RWPE1 (cell line): ENCODE measurements at places on chromosomes 7 and 10.

DNA sequence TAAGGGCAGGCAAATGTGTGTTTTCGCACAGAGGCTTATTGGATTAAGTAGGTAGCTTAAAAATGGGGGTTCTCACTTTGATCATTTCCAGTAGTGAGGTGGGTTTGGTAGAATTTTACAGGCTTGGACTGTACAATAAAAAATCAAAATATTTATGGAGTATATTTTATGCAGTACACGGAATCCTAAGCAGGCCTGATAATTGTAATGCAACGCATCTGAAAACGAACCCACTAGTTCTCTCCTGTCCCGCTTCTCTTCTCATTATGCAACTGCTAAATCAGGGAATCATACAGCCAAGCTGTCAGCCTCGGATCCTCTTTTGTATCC is 377 bp upstream of the POLR1F start:
- no peak for DNase-seq

DNA sequence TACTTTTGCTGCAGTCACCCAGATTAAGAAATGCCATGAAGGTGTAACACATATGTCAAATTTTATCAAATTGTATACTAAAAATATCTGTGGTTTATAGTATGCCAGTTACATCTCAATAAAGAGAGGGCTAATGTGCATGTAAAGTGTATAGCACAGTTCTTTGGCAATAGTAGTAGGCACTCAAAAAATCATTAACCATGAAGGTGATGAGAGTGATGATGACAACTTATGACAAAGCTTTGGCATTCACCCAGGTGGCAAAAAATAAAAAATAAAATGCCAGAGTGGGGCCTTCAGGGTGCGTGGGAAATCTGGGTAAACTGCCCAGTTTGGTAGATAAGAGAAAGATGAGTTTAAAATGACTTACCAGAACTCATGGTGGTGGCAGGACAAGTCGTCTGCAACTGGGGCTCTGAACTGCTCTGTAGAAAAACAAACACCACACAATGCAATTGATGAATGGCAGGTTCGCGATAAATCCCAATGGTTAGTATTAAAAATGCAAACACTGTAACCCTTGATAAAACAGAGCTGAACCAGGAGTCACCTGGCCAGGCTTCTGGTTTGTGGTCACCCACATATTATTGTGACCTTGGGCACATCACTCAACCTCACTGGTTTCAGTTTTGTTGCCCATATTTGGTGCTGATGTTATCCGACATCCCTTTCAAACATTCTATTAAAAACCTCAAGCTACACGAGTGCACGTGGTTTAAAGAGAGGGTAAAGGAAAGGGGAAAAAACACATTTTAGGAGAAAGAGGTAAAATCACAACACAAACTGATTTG is 120.2 kb downstream of the SORBS1 start:
- no peak for DNase-seq

DNA sequence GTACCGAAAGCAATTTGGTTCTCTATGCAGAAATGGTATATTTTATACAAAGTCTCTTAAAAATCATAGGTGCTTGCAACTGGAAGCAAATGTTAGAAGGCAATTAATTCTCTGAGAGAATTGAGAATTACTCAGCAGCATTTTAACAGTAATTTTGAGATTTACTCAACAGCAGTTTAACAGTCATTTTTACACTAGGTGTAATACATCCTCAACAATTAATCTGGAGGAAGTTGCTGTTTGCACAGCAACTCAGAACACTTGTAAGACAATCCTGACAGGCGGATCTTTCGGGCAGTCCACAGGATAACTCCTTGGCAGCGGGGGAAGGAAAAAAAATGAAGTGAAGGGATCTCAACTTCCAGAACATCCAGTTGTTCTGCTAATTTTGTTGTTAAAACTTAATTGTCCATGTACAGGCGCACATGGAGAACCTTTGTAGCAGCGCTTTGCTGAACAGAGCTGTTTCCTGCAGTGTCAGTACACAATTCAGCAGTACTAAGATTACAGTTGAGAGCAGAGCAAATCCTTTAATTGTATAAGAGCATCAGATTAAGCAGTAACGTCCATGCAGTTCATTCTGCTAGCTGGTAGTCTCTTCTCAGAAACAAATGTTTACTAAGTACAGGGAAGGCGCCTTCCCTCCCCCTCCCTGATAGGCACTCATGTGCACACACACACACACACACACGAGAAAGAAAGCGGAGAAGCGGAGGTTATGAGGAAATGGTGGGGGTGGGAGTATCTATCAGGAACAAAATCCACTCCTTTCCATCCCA is 43.8 kb downstream of the ENO4 start:
- no peak for DNase-seq

DNA sequence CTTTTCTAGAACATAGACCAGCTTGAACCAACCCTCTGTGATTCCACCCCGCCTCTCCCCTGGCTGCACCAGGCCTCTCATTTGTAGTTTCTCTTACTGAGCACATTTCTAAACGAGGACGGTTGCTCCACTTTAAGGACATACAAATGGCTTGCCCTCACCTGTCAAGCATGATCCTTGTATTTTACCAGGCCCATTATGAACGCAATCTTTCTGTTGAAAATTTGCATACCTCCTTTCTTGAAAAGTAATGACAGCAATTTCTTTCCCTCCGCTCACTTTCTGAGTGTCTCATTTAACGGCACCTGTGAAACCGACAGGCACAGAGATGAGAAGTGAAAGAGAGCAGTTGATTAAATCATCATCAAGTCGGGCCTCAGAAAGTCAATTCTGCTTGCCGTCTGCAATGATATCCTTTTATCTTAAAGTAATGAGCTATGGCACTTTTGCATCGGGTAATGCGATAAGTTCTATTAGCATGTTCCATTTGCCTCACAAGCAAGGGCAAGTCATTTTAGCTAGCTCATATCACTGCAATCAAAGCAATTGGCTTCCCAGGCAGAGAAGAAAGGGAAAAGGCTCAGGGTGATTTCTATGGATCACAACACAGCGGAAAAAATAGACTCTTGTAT is 705.6 kb upstream of the GALNT17 start:
- no peak for DNase-seq

GRCh38 chr7:27953777-27954176 is 213.8 kb downstream of the TAX1BP1 start:
- no peak for DNase-seq
